ENCODE measurements at places on chromosomes 1 and 21.

- DNase-seq, result no peak
Observed at GRCh38 chr1:232170909-232171308, 459.0 kb downstream of the SIPA1L2 start.

DNA sequence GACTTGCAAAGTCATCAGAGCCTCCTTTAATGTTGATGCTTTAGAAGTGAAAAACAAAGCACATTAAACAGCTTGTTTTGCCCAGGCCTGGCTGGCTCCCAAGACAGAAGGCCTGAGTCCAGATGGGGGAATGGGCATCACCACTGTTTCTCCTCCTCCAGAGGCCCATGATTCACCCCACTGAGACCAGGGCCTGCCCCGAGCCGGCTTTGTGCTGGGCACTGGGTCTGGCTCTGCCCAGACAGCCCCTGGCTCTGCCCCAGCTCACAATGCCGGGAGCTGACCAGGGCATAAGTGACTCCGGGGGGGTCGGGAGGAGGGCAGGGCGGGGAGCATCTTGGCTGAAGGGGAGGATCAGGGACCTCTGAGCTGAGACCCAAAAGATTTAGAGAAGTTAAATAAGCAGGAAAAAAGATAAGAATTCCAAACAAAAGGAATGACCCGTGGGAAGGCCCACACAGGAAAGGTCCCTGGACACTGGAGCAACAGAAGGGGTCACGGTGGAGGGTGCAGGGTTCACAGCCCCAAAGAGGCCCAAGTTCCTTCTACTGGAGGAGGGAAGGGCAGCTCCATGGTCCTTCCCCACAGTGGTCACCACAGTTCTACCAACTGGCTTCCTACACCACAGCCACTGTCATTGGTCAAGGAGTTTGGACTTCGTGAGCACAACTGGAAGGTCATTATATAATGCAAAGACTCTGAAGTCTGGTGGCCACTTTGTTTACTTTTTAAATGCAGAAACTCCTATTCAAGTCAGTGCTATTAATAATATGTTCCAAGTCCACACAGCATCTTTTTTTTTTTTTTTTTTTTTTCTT lies 5.5 kb downstream of the C2CD2 start:
- no peak for DNase-seq

DNA sequence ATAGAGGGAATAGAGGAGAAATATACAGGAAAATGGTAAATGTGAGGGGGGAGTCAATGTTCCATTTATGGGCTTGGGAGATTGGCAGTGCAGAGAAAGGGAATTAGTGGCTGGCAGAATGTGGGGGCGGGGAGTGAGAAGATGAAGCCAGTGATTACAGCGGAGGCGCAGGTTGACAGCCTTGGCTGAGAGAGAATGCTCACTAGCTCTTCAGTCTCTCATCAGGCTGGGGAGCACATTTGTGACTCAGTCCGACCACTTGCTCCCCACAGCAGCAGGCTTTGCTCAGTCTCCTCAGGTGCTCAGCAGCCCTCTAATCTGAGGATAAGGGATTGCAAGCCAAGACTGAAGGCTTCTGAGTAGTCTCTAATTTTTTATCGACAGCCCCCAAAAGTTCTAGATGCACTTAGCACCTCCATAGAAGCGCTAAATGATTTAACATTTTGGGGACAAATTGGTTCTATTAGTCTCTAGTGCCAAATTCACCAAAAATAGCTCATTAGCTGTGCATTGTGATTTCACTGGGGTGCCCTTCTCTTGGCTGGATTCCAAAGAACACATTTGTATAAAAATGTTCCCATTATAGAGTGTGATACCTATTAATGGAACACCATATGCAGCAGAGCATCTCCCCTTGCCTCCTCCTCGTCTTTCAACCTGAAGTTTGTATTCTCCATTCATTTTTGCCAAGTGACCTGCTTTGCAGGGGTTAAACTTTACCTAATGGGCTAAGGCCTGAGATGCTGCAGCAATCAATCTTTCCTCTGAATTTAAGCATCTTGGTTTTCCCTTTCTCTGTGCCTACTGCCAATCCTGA lies 191.8 kb downstream of the ZNF326 start:
- no peak for DNase-seq

DNA sequence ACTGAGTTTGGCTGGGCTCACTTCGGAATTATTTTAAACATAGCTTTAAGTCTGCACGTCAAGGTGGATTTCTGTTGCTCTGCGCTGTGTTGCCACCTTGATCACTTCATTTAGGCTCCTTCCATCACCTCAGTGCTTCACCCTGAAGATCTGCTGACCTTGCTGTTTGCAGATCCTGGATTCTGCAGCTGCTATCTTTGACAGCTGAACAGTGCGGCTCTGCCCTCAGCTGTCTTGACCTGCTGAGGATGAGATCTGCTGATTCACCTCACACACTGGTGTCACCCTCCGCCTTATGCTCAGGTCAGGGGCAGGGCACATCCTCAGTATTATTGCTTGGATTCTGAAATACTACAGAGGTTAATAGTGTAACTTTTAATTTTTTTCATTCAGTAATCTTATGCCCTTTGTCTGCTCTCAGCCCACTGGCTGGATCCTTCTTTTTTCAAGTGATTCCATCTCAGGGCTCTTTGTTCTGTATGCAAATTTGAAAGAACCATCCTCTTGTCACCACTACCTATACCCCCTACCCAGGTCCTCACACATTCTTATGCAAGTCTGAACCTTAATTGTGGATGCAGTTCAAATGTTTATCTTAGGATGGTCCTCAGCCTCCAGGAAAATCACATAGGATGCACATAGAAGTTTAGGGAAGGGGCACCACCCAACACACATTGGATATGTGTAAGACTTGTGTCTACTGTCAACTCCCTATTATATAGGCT lies 364.0 kb downstream of the OLFM3 start:
- no peak for DNase-seq

DNA sequence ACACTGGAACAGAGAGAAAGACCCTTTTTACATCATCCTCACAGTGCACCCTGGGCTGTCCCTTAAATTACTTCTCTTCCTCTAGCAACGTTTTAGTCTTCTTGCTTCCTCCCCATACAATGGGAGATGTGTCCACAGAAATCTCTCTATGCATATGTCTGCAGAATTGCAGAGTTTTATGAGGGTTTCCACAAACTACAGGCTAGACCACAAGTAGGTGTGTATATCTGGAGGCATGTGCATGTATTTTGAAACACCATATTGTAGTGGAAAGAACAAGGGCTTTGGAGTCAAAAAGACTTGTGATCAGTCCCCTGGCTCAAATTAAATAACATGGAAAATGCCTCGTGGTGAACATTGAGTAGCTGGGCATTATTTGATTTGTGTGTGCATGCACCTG lies 121.3 kb upstream of the IPO9 start:
- no peak for DNase-seq
